ENCODE measurements at places on chromosomes 6 and 20. TPM values are rescaled to one million over a fixed set of nuclear protein-coding genes. Genes with fewer than 3 reads are reported as not detected.

- DNase-seq: peak; percentile 81
- H3K27me3 ChIP-seq: no peaks in the 10 kb centered on the region
- H3K4me3 ChIP-seq: no peak overlapping the region
- no peaks in the 10 kb centered on the region for H3K4me1 ChIP-seq
- H3K36me3 ChIP-seq: no peaks in the 10 kb centered on the region
Measured at GRCh38 chr6:29834564-29835436, 7.2 kb downstream of the HLA-G start.

GRCh38 chr20:53126185-53126584 lies 154.0 kb downstream of the TSHZ2 start:
- H3K27ac ChIP-seq: no peak overlapping the region
- no peak for DNase-seq
- no peaks in the 10 kb centered on the region for H3K36me3 ChIP-seq
- H3K4me3 ChIP-seq: no peak overlapping the region
- no peaks in the 10 kb centered on the region for H3K4me1 ChIP-seq
- H3K27me3 ChIP-seq: no peaks in the 10 kb centered on the region

DNA sequence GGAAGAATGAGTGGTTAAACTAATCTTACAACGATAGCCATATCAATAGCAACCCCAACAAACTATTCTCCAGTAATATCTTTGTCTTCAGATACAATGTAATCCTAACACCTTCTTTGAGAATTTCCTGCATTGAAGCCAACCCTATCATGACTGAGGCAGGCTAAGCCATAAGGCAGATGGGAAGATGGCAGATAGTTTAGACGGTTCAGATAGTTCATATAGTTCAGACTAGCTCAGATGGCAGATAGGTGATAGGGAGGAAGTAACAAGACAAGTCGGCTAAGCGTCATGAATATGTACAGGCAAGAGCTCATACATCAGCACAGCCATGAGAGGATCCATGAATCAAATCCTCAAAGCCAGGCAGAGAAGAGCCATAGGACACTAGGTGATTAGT lies 39.1 kb upstream of the BEND6 start:
- DNase-seq: no peak
- H3K36me3 ChIP-seq: no peaks in the 10 kb centered on the region
- no peaks in the 10 kb centered on the region for H3K27me3 ChIP-seq

GRCh38 chr6:110971468-110971867 lies 10.4 kb upstream of the RPF2 start:
- H3K36me3 ChIP-seq: peaks cover 2% of the 10 kb centered on the region
- H3K4me3 ChIP-seq: no peak overlapping the region
- H3K27me3 ChIP-seq: no peaks in the 10 kb centered on the region

DNA sequence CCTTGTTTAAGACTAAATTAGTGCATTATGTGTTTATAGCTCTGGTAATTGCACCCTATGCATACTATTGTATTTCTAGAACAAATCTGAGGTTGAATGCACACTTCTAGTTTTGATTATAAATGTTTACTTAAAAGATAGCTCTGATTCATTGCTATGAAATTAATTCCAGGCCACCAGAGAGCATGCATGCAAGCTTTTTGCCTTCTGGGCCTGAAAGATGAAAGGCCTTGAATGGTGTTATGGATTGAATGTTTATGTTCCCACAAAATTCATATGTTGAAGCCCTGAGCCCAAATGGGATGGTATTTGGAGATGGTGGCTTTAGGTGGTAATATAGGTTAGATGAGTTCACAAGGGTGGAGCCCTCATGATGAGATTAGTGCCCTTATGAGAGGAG lies 695.0 kb upstream of the MAP3K7 start:
- no peaks in the 10 kb centered on the region for H3K4me1 ChIP-seq
- no peaks in the 10 kb centered on the region for H3K27me3 ChIP-seq
- no peak for DNase-seq

DNA sequence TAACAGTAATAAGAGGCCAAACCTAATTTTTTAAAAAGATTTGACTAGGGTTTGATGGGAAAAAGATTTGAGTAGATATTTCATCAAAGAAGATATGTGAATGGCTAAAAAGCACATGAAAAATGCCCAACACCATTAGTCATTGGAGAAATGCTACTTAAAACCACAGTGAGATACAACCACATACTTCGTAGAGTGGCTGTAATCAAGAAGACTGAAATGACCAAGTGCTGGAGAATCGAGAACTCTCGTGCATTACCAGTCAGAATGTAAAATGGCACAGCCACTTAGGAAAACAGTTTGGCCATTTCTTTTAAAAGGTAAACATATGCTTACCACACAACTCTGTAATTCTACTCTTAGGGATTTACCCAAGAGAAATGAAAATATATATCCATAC lies 175.5 kb downstream of the EYA2 start:
- no peaks in the 10 kb centered on the region for H3K27me3 ChIP-seq
- no peaks in the 10 kb centered on the region for H3K4me1 ChIP-seq
- no peak overlapping the region for H3K4me3 ChIP-seq
- H3K27ac ChIP-seq: no peak overlapping the region
- H3K36me3 ChIP-seq: no peaks in the 10 kb centered on the region

- H3K27me3 ChIP-seq: no peaks in the 10 kb centered on the region
- H3K4me3 ChIP-seq: no peak overlapping the region
- H3K36me3 ChIP-seq: no peaks in the 10 kb centered on the region
- H3K4me1 ChIP-seq: no peaks in the 10 kb centered on the region
- H3K27ac ChIP-seq: no peak overlapping the region
Measured at GRCh38 chr6:169101036-169101805, 152.4 kb downstream of the THBS2 start.

- no peak overlapping the region for H3K27ac ChIP-seq
- H3K4me1 ChIP-seq: no peaks in the 10 kb centered on the region
- H3K36me3 ChIP-seq: no peaks in the 10 kb centered on the region
Measured at GRCh38 chr20:16293590-16293989, 279.7 kb downstream of the KIF16B start.

DNA sequence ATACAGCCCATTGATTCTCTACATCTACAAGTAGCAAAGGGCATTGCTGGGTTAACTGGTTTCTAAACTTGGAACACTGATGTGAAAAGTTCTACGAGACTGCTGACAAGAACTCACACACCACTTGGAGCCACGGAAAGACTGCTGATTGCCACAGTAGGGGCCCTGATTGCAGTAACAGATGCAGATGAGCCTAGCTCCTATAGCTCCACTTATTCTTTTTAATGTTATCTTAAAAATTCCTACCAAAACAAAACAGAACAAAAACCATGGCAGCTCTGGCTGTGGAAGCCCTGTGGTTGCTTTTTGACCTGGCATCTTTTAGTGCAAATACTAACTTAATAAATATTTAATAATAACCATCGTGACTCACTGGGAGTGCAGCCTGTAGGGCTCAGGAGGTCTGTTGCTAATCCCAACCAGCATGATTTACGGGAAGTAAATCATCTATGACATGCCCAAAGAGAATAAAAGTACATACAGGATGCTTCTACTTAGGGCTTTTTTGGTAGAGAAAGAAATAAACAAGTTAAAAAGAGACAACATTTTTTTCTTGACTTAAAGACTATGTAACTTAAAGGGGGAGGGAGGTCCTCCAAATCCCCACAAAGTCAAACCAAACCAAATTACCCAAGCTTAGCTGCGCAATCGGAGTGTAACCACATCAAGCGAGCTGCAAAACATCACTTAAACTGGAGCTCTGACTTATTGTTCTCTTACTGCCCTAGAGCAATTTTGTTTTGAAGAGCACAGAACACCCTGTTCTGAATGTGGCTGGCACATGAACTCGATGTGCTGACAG lies 87.2 kb downstream of the FKBP5 start:
- DNase-seq: no peak
- H3K36me3 ChIP-seq: no peaks in the 10 kb centered on the region
- peaks cover 35% of the 10 kb centered on the region for H3K4me1 ChIP-seq
- peak overlapping the region; percentile 71 for H3K27ac ChIP-seq
- H3K4me3 ChIP-seq: no peak overlapping the region

Gene EYA4
- total RNA-seq: 0.19 TPM

Gene ARHGAP40
- not detected for total RNA-seq

Gene GGTLC1
- total RNA-seq: 0.19 TPM

Data from pancreas (tissue), 10 donors.